ENCODE measurements at places on chromosomes 1 and 21. TPM values are rescaled to one million over a fixed set of nuclear protein-coding genes. Genes with fewer than 3 reads are reported as not detected.

DNA sequence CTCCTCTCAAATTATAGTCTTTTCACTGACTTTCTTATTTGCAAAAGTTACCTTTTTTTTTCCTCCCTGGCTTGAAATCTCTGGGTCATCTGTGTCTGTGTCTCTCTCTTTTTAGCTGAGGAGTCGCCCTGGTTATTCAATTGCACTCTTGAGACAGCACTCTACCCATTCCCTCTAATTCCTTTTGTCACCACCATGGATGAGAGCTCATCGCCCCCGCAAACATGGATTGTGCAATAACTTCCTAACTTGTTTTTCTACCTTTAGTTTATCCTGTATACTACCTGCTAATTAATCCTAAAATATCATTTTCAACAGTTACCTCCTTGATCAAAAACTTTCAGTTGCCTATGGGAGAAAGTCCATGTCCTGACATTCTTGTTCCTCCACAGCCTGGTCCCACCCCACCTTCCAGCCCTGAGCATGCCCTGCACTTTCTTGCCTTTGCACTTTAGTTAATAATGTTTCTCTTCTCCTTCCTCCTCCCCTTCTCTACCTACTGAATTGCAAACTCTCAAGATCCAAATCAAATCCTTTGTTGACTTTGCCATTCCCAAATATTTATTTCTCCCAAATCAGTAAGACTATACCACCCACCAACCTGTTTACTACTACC, 110.4 kb upstream of the MAGI3 start:
- no peaks in the 10 kb centered on the region for H3K27me3 ChIP-seq
- no peaks in the 10 kb centered on the region for H3K36me3 ChIP-seq
- H3K4me3 ChIP-seq, result no peak overlapping the region
- no peak overlapping the region for H3K27ac ChIP-seq
- DNase-seq, result no peak
- no peaks in the 10 kb centered on the region for H3K4me1 ChIP-seq

Gene RGS7
- total RNA-seq, result not detected

Gene RPTN
- total RNA-seq, result 0.25 TPM

Gene SLAMF6
- 8.6 TPM for total RNA-seq

All from vagina (tissue), 2 donors.